ENCODE measurements at places on chromosomes 5 and 9. TPM values are rescaled to one million over a fixed set of nuclear protein-coding genes. Genes with fewer than 3 reads are reported as not detected.

- peak; percentile 19 for DNase-seq
These were observed 47.7 kb upstream of the GLRX start for GRCh38 chr5:95870105-95870672.

DEPDC1B gene
- not detected for polyA plus RNA-seq

DNA sequence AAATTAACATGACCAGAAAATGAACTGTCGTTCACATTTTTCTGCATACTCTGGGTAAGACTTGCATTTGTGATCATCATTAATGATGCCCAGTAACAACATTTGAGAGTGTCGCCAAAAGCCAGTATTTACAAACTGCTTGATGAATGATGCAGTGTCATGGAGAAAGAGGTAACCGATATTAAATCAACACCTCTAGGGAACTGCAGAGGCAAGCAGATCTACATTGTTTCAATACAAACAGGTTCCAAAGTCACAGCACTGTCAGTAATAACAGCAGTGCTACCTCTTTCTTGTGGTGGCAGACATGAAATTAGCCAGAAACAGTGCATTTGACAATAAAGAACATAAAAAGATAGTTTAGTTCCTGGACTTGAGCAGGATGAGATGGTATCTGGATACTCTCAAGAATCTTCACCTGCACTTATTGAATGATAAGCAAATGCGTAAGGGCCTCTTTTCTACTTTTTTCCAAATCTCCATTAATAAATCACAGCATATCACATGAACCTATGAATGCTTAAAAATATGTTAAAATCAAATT is 456.6 kb downstream of the ARHGEF28 start:
- no peak for DNase-seq

DNA sequence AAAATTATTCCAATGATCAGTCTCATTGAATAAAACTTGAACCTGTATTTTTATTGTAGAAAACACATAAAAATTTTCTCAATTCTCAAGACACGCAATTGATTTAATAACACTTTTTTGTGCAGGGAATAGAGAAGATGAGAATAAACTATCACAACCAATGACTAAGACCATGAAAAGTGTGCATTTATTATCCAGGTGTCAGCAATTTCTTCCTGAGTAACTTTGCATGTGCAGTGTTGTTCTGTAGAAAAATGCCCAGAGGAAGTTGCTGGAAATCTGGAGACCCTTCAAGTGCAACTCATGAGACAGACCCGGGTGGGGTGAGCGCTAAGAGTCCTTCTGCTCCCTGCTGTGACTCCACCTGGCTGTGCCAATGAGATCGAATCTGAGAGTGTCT is 405.7 kb downstream of the SEMA5A start:
- no peak for DNase-seq

- no peak for DNase-seq
These were observed 869.4 kb upstream of the NUDT12 start for GRCh38 chr5:104431981-104432380.

DNA sequence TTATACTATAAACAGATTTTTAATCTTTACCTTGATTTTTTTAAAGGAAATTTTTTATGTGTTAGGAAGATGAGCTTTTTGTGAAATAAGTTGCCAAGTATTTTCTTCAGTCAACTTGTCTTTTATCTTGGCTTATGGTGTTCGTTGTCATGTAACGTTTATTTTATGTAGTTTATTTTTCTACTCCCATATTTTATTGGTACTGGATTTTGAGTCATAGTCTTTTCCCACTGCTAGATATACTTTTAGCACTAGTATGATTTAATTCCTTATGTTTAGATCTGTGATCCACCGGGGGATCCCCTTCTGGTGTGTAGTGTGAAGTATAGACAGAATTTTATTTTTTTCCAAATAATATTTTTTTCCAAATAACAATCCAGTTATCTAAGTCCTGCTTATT is 54.2 kb downstream of the DENND4C start:
- no peak for DNase-seq

PCDHGA7 gene
- polyA plus RNA-seq, result not detected

Measured in naive B cell (primary cell).